SW480 (cell line): ENCODE measurements at places on chromosomes 6 and 20.

DNA sequence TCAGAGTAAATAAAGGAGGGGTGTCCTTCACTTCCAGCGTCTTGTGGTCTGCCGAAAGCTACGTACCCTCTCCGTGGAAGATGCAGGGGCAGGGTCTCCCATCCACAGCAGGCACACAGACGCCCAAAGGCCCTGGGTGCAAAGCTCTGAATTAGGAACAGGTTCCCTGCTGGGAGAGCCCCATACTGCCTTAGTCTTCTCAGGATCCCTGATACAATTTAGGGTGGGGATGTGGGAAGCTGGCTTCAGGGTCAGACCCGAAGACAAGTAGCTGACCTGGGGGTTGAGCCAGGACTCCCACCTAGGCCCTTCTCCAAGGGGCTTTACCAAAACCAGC, 74.1 kb downstream of the TTLL2 start:
- DNase-seq: no peak

GRCh38 chr6:131694832-131695426, 6.3 kb downstream of the OR2A4 start:
- peak; percentile 50 for DNase-seq

DNA sequence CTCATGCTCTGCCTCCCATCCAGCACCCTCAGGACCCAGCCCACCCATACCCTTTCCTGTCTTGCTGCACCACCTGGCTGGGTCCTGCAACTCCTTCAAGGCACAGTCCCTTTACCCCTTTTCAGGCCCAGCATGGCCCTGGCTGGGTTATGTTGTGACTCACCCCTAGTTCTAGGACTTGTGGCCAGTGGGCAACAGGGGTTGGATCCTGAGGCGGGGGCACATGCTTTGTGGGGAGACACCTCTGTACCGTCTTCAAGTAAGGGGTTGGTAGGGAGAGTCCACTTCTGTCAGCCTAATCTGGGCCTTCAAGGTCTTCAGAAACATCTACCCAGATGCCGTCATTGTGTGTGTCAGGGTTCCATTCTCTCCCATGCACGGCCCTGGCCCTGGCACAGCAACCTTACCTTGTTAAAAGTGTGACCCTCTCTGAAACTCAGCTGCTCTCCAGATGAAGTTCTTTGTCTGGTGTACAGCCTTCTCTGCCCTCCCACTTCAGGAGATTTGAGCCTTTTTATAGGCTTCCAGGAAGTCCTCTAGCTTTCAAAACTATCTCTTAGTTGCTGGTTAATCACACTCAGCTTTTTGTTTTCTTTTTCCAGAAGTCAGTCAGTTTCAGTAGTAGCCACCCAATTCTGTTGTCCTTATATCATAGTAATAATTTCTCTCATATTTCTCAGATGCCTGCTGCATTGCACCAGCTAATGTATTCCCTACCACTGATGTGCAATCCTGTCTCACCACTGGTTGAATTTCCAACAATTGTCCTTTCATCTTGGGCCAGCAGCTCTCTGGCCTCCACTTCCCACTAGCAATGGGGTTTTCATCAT, 107.3 kb downstream of the NRN1 start:
- DNase-seq: no peak

DNA sequence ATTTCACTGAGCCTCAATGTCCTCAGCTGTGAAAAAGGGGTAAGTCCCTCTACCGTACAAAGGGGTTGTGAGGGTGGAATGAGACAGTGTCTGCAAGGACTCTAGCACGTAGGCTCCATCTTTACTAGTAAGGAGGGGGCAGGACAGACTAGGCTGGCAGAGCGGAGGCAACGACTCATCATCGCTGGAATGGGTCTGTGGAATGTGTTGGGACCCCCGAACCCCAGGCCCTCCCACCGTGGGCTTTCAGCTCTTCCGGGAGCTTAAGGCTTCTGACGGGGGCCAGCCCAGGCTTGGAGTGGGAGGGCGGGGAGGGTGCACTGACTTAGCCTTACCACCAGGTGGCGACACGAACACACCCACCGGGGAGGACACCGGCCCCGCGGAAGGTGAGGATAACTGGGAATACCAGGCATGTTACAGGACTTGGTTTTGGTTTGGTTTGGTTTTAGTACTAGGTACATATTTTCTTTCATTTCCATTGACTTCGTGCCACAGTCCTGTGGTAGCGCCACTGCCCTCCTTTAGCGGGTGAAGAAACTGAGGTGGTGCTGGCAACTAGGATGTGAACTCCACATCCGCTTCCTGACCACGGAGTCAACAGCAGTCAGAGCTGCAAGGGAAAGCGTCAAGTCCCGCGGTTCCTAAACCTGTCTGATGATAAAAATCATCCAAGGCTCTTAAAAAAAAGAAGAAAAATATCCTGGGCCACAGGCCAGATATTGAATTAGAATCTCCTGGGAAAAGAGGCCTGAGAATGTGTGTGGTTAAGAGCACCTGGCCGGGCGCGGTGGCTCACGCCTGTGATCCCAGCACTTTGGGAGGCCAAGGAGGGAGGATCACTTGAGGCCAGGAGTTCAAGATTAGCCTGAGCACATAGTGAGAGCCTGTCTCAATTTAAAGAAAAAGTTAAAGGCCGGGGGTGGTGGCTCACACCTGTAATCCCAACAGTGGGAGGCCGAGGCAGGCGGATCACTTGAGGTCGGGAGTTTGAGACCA, 10.3 kb upstream of the TULP1 start:
- DNase-seq: peak; percentile 42

DNA sequence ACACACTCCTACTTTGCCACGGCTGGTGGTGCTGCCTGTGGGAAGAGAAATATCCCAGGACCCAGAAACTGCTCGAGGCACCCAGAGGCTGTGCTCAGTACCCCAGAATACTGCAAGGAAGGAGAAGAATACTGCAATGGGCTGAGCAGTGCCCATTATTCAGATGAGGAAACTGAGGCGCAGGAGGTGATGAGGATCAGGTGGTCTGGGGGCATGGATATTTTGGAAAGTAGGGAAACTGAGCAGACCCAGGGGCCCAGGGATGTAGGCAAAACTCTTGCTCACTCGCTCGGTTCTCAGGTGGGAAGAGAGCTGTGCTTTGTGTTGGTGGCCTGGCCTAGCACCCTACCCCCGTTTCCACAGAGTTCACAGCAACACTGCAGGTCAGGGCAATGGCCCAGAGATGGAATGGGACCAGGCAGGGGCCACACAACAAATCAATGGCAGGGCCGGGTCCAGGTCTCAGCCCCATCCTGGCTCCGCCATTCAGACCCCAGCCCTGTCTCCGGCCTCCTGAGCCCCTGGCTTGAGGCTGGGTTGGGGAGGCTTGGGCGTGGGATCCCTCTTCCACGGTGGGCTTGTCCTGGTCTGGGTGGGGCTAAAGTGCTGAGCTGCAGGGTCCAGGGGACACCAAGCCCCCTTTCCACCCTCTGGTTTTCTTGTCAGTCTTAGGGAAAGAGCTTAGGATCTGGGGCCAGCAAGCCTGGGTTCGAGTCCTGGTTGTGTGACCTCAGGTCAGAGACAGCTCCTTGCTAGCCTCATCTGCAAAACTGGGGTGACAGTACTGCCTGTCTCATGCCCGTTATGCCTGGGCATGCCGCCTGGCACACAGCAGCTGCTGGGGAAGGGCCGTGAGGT, 33.9 kb downstream of the SUN5 start:
- no peak for DNase-seq

- no peak for DNase-seq
Observed at GRCh38 chr6:16105854-16106253, 23.0 kb upstream of the MYLIP start.

GRCh38 chr20:36497856-36498255, 43.5 kb upstream of the MYL9 start:
- DNase-seq: no peak

DNA sequence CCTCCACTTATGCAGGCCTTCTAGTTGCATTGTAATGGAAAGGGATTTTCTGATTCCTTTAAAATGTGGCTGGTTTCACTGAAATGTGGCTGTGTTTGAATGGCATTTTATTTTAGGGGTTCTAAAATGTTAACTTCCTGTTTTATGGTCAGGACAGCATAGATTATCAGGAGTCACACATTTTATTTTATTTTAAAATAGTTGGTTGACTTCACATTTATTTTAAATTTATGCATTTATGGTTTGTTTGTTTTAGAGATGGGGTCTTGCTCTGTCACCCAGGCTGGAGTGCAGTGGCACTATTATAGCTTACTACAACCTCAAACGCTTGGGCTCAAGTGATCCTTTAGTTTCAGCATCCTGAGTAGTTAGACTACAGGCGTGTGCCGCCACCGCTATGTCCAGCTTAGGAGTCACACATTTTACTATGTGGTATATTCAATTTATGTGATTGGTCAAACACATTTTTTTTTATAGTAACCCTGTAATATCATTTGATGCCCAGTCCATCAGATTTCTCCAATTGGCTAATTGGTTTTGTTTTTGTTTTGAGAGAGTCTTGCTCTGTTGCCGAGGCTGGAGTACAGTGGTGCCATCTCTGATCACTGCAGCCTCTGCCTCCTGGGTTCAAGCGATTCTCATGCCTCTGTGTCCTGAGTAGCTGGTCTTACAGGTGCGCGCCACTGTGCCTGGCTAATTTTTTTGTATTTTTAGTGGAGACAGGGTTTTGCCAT, 2.3 kb downstream of the DTD1 start:
- no peak for DNase-seq

- DNase-seq: peak; percentile 81
Observed at GRCh38 chr6:167559675-167560479, 235.0 kb downstream of the TTLL2 start.

DNA sequence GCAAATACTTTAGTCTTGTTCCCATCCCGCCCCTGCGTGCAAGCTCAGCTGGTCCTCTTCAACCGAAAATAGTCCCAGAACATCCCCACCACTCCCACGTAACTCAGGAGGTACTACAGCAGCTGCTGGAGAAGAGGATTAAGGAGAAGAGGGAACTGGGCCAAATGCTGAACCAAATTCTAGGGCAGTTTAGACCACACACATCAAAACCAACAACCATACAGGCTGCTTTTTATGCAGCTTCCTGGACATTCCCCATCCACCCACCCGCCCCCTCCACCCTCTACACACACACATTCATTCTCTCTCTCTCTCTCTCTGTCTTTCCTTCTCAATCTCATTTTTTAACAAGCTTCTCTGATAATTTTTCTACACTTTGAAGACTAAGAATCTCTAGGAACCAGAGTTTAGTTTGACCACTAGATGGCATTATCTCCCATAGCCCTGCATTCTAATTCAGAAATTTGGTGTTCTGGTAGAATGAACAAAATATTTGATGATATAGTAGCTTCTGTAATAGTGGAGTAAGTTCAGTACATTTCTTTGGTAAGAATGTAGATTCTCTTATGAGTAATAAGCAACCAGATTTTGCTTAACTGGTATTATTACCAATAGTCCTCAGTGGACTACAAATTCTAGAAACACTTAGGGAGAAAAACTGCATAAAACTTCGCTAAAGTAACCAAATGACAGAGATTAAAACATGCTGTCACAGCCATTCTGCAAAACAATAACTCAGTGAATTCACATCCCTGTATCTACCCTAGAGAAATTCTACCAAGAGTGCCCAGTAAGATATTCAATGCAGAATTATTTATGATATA, 52.1 kb upstream of the BEND6 start:
- DNase-seq: peak; percentile 32

DNA sequence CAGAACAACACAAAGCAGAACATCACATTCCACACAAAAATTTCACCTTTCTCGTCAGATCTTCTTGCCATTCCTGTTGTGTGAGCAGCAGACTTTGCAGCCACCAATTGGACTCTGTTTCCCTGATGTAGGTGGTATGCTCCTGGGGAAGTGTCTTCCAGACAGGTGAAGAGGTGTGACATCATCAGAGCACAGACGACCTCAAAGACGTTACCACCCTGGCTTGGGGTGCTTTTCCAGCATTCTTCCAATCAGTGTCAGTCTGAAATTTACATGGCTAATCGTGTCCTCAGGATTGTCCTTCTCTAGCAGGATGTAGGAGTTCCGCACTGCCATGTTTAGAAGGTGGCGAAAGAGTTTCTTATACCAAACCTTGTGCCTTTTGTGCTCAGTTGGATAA, 31.6 kb upstream of the RIMS4 start:
- DNase-seq: no peak

DNA sequence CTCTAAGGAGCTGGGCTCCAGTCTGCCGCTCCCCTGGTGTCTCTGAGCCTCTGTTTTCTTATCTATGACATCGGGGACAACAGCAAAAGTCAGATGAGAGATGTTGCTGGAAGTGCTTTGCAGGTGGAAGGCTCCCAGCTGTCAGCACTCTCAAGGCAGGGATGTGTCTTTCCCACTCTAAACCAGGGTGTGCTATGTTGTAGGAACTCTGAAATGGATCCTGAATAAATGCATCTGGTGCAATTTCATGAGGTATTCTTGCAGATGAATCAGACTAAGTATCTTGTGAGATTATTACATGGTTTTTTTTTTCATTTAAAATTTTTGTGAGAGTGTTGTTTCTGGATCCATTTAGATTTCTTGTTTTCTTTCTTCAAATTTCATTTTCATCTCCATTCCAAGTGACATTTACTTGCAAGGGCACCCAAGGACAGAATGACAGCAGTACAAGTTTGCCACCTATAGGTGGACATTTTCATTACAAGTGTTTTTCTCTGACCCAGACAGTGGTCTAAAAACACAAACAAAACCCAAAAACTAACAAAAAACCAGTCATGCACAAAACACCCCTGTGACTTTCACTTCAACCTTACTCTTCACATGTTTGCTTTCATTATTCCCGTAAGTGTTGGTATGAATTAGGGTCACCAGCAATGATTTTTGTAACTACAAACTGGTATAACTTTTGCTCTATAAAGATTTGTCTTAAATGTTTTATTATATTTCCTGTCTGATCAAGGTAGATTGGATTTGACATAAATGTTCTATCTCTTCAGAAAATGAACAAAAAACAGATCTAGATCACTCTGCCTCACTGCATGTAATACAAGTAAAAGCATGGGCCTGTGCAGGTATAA, 14.7 kb upstream of the SIM1 start:
- peak; percentile 27 for DNase-seq

GRCh38 chr6:127267646-127268625, 1.3 kb downstream of the RNF146 start:
- DNase-seq: no peak
